ENCODE measurements at places on chromosomes 11 and 22.

DNA sequence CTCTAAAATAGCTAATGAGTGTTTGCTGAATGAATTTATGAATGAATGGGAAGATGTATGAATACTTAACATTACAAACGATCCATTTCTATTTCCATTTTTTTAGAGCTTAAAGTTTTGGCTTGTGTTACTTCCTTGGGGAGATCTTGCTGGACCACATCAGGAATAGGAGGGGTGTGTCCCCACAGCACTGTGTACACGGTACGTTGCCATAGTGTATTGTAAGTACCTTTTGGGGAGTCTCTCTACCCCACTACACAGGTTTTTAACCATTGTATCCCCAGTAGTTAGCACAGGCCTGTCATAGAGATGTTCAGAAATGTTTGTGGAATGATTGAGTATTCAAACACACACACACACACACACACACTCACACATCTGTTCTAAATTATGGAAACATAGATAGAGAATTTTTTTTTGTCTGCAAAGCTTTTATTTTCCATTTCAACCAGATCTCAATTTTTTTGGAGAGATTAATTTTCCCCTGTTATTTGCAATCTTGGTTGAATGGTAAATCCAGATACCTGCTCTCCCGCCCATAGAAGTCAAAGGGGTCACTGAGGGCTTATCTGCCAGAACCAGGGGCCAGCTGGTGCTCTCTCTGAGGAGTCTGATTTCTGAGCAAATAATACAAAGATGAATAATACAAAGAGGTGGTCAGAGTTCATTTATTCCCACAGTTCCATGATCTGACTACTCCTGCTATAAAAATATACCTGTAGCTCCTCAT is 471.0 kb downstream of the INSC start:
- DNase-seq: no peak

GRCh38 chr11:26953770-26954392 is 40.0 kb upstream of the FIBIN start:
- DNase-seq: no peak

DNA sequence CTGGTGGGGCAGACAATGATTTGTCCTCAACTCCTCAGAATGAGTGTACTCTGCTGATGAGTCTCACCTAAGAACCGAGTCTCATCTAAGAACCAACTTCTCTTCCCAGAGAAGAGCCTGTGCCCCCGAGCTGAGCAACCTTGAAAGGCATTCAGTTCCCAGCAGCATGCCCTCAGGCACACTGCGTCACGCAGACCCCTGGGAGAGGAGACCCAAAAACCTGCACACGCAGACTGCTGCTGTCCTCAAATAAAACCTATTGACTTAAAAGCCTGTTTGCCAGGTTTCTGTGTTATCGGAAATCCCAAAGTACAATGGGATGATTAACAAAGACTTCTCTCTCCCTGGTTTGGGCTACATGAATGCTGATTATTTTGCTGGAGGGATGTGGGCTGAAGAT is 121.2 kb downstream of the C11orf58 start:
- DNase-seq: peak; percentile 69

DNA sequence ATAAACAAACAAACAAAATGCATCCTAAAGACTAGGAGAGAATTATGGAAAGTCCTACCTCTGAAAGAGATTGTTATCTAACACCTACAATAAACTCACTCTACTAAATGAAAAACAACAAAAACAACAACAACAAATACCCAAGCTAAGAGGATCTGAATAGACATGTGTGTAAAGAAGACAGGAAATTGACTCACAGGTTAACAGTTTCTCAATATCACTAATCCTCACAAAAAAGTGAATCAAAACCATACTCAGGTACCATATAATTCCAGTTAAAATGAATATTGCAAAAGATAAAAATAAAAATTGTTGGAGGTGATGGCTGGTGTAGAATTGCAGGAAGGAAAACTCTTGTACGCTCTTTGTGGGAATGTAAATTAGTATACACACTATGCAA is 110.4 kb upstream of the TOP3B start:
- no peak for DNase-seq

DNA sequence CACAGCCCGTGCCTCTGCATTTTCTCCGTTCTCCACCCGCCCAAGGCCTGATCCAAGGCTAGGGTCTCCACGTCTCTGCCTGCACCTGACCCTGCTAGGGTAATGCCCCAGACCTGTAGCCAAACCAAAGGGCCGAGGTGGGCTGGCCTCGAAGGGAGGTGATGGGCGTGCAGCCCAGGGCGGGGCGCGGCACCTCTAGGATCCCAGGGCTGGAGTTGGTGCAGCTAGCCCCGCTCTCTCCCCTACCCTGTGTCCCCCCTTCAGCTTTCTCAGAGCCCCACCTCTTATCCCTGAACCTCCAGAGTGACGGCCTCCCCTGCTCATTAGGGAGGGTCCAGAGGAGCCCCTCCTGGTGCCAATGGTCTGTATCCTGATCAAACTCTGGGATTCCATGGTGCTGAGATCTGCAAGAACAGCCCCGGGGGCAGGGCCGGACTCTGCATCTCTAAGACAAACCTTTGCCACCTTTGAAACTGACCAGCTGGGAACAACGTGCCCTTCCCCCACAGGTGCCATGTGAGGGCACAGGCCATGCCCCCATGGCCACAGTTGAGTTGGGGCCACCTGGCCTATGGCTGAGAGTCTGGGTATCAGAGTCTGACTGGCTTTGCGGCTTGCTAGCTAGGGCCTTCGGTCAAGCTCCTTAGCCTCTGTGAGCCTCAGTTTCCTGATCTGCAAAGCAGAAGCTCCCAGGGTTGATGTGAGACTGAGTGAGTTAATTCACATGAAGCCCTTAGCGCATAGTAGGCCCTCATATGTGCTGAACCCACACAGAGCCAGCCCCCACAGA is 23.1 kb upstream of the CBX7 start:
- DNase-seq: peak; percentile 18

DNA sequence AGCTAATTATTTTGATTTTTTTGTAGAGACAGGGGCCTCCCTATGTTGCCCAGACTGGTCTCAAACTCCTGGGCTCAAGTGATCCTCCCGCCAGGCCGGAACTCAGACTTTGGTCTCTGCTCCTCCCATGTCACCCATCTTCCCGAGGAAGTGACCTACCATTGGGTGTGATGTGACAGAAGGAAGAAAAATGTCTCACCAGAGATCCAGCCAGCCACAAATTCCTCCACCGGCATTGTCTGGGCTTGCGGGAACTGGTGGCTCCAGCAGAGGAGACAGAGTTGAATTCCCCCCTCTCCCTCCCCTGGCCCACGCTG is 772 bp downstream of the SLC25A45 start:
- peak; percentile 87 for DNase-seq

DNA sequence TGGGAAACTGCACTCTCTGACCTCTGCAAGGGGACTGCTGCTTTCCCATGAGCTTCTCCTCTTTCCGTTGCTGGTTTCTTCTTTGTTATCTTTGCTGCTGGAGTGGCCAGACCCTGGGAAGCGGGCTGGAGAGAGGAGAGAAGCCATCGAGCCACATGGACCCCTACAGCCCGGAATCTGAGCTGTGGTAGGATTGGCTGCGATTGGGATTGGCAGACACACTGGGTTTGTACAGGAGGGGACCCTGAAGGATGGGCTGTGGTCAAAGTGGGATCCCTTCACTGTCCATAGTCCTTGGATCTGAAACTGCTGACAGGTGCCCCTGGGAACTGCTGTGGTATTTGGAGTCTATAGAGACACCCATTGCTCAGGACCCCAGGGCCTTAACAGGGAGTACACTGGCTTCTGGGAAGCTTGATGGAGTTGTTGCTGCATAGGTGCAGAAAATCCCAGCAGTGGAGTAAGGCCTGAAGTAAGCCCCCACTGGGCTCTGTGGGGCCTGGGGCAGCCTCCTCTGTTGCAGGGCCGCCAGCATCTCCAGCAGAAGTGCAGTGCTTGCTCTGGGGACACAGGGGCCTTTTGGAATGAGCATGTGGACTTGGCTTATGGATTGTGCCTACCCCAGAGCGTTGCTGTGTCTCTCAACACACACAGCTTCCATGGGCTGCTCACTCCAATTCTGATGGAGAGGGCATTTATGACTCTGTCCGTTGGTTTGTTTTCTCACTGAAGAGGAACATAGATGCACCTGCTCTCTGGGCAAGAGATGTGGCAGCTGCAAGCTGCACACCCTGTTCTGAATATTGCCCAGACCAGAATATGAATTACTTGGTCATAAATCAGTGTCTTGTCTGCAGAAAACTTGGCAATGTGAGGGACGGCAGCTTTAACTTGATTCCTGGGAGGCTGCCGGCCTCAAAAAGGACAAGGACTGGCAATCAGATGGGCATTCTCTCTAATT is 32.0 kb downstream of the BCR start:
- DNase-seq: no peak

DNA sequence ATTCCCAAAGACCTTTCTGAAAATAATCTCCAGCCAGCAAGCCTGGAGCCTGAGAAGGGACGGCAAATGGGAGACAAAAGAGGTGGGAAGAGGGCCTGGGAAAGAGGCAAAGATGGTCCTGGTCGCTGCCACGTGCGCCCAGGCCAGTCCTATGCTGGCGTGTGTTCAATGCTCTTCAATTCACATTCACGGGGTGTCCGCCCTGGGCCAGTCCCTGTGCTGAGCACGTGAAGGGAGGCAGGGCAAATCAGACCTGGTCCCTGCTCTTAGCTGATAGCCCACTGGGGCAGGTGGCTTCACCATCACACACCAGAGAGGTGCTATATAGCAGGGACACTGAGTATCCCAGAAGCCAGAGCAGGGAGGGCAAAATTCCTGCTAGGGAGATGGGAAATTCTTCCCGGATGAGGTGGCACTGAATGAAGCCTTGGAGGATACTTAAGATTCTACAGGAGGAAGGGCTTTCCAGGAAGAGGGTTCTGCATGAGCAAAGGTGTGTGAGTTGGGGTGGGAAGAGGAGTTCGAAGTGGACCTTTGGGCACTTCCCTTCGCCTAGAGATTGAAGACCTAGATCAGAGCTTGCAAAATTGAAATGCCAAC is 148.2 kb downstream of the CHST1 start:
- no peak for DNase-seq

GRCh38 chr11:14380947-14381561 is 22.1 kb upstream of the RRAS2 start:
- DNase-seq: peak; percentile 24

- DNase-seq: no peak
These were observed 124.2 kb upstream of the B3GAT1 start for GRCh38 chr11:134536219-134536618.

DNA sequence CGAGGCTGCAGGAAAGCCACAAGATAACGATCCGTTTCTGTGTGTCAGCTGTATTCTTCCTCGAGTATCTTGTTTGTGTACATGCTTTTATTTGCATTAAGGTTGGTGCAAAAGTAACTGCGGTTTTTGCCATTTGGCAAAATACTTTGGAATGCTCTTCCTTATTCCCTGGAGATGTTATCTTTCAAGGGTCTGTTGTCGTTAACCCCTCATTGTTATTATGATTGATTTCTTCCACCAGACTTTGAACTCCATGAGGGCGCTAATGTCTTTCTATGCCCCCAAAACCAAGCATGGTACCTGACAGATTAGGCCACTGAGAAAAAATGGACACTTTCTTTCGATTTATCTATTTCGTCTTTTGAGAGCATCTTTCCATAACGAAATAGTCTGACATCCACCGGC is 563 bp upstream of the PSMA1 start:
- no peak for DNase-seq

- no peak for DNase-seq
These were observed 5.1 kb downstream of the PRAME start for GRCh38 chr22:22553735-22554586.

DNA sequence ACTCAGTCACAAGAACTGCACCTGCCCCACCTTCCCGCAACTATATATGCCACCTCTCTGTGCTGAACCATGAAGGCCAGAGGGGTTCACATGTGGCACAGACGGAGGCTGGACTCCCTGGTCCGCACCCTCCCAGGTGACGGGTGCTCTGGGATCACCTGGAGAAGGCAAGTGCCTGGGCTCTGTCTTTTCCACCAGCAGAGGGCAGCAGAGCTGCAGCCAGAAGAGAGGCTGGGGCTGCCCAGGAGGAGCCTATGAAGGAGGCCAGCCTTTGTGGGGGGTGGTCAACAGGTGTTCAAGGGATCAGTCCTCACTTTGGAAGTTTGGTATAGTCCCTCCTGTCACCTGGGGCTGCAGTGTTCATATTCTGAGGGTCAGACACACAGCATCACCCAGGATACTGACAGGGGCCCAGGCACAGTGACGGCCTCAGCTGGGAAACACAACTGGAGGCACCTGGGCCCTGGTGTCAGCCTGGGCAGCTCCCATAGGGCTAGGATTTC is 39.2 kb upstream of the IGLL5 start:
- peak; percentile 62 for DNase-seq

DNA sequence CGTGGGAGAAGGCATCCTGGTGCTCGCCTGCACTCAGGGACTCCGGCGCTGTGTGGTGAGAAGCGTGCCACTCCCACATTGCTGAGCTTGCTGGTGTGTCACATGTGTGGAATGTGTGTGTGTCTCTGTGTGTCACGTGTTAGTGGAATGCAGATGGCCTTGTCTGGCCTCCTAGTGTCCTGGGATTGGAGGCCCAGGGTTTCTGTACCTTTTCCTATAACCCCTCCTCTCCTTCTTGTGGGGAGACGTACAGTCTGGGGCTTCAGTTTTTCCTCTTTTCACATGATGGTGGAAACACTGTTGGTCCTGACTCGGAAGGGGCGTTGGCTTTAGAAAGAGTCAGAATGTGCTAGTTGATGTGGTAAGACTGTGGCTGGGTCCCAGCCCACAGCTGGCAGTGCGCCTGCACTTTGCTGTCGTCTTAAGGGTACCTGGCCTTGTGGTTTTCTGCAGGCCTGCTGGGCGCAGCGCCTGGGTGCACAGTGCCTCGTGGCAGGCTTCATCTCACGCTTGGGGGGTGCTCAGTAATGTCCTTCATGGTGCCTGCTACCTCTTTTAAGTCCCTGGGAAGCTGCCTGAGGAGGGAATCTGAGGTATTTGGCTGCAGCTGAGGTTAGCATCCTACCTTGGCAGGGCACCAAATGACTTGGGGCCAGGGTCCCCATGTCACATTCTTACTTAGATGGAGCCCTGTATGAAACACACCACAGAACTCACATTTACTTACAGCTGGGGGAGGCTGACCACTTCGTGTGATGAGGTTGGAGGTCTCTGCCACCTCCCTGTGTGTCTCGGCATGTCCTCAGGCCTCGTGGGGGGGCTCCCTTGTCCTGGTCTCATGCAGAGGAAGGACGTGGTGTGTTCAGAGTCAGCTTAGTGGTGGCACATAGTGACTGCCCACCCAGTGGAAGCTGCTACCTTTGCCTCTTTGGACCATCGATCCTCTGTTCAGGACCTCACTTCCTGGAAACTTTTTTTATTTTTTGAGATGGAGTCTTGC is 61.9 kb downstream of the MED15 start:
- peak; percentile 93 for DNase-seq

- no peak for DNase-seq
These were observed 1236.4 kb downstream of the FAM181B start for GRCh38 chr11:81497202-81497804.

DNA sequence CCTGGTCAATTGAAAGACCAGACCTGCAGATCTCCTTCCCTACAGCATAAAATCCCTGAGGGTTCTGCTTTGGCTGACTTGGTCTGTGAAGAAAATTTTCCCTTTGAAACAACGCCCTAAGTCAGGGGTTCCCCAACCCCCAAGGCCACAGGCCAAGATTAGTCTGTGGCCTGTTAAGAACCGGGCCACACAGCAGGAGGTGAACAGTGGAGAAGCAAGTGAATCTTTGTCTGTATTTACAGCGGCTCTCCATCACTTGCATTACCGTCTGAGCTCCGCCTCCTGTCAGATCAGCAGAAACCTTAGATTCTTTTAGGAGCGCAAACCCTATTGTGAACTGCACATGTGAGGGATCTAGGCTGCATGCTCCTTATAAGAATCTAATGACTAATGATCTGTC is 38.2 kb downstream of the CCDC83 start:
- DNase-seq: no peak

GRCh38 chr11:28699701-28700100 is 591.5 kb downstream of the METTL15 start:
- DNase-seq: no peak

GRCh38 chr11:1208394-1209261 is 14.2 kb upstream of the MUC5B start:
- no peak for DNase-seq
